Progenitor cell of endocrine pancreas (in vitro differentiated cells): ENCODE measurements at places on chromosomes 3 and 15. TPM values are rescaled to one million over a fixed set of nuclear protein-coding genes. Genes with fewer than 3 reads are reported as not detected.

- DNase-seq = no peak
Measured at GRCh38 chr15:52730173-52730572, 51.0 kb upstream of the ATOSA start.

The CRYGS gene
- total RNA-seq = 3.9 and 4.9 TPM in 2 replicates

- DNase-seq = no peak
Measured at GRCh38 chr15:97683831-97684230, 276.7 kb upstream of the ARRDC4 start.

- DNase-seq = no peak
Measured at GRCh38 chr3:86973440-86973839, 17.5 kb downstream of the VGLL3 start.

- DNase-seq = no peak
Measured at GRCh38 chr3:9185046-9185445, 64.4 kb downstream of the SRGAP3 start.

GRCh38 chr3:37985637-37986320, 4.8 kb upstream of the VILL start:
- DNase-seq = no peak

The TERB2 gene
- total RNA-seq = not detected in 2 replicates

DNA sequence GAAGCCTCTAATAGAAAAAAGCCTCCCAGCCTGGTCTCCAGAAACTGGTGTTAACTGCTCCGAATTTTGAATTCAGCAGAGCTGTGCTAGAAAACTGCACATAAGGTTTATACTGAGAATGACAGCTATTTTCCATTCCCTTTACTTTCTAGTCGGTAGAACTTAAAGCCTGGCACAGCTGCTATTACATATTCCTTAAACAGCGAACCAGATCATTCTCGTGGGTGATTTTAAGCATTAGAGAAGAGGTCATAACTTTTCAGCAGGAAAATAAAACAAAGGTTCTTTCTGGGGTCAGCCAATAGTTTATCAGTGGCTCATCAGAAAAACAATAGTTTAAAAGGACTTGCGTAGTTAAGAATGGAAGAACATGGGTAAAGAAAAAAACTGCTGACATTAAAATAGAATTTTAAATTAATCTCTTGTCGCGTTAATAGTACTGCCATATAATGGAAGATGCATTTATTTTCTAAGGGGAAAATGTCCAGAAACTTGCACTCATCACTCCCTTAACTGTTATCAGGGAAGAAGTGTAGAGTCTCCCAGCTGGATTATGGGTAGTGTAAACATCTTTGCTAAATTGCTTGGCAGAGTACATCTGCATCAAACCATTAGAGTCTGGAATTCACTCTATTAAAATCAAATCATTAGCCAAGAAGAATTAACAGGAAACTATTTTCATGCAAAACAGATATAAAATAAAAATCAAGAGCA, 7.9 kb downstream of the VGLL4 start:
- DNase-seq = no peak

DNA sequence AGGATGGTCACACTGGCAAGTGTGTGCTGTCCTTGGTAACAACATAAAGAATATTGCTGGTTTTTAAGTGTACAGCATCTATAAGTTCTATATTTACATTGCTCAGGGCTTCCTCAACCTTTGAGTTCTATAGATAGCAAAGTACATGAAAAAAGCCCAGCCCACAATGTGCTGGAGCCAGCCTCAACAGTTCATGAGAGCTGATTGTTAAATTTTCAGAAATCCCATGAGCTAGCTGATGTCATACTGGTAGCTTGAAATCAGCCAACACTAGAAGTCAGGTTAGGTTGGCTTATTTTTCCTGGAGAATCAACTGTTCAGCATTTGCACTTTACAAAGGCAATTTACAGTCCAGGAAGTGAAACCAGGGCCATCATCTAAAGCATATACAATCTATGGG, 102.8 kb downstream of the STRIT1 start:
- DNase-seq = no peak

The LYZL4 gene
- total RNA-seq = not detected in 2 replicates

- DNase-seq = no peak
Measured at GRCh38 chr15:23634181-23634580, 13.5 kb downstream of the MAGEL2 start.

The GPR62 gene
- 0.12 TPM in 1 of 2 replicates, not detected in the other for total RNA-seq

The TBL1XR1 gene
- total RNA-seq = 181 and 207 TPM in 2 replicates

DNA sequence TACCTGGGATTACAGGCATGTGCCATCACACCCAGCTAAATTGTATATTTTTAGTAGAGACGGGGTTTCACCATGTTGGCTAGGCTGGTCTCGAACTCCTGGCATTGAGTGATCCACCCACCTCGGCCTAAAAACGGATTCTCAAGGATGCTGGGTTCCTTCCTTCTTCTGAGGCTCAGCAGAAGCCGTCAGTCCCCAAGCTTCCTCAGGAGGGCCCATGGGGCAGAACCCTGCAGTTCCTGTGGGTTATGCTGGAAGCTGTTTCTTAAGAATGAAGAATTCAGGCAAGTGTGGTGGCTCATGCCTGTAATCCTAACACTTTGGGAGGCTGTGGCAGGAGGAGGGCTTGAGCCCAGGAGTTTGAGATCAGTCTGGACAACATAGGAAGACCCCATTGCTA, 29.0 kb upstream of the ZNF710 start:
- DNase-seq = no peak

- no peak for DNase-seq
Measured at GRCh38 chr15:96700555-96700954, 370.1 kb downstream of the NR2F2 start.

The ALDH1L1 gene
- 3.1 and 4.7 TPM in 2 replicates for total RNA-seq

The CBLB gene
- total RNA-seq = 64.1 and 69.8 TPM in 2 replicates

- DNase-seq = no peak
Measured at GRCh38 chr3:19446687-19447086, 298.4 kb downstream of the KCNH8 start.

The OR5K4 gene
- not detected in 2 replicates for total RNA-seq

The CMSS1 gene
- 35.7 and 43.5 TPM in 2 replicates for total RNA-seq

DNA sequence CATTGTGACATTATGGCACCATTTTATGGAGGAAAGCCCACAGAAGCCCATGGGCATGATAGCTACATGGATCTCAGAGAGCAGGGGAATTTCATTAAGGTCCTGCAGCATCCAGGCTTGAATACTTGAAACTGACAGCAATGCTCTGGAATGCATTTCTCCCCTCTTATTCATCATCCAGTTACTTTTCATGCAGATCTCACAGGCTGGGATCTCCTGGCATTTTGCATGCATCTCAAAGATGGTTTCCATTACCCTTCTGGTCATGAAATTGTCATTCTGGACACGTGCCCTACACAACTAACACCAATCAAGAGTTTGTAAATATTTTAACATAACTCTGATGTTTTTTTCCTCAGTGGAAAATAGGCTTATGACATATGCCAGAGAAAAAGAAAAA, 32.4 kb downstream of the VGLL3 start:
- DNase-seq = no peak

DNA sequence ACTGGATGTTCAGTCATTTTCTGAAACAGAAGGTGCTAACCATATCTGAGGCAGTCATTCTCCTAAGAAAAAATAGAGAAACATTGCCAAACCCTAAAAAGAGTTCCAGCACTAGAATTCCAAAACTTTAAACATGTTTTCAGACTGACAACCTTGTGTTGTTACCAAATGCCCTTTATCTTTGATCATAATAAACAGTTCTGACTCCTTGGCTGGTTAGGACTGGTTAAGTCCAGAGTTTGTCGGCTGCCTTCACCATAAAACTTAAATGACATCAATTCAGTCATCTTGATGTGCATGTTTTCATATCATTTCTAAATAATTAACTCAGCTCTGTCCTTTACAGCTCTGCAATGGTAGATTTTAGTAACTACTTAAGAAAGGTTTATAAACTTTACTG, 68.0 kb downstream of the COL8A1 start:
- DNase-seq = no peak
